ENCODE measurements at places on chromosomes 16 and 17.

GRCh38 chr17:54834086-54834485 lies 66.6 kb upstream of the TOM1L1 start:
- DNase-seq = no peak

GRCh38 chr17:34730816-34731215 lies 151.4 kb downstream of the TMEM132E start:
- DNase-seq = no peak

GRCh38 chr17:12866244-12866643 lies 76.9 kb downstream of the ARHGAP44 start:
- no peak for DNase-seq

DNA sequence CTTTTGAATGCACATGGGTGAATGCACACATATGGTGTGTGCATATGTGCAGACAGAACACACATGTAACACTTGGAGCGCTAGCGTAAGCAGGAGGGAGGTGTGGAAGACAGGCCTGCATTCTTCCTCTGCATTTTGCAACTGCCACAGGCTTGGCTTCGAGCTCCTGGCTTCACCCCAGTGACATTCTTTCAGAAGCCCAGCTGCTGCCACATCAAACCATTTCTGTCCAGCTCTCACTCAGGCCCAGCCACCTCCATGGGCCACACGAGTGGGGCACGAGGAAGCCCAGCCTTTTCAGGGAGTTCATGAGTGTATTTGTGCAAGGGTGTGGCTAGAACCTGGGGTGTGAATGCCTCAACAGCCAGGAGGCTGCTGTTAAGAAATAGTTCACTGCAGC lies 18.8 kb downstream of the LGALS3BP start:
- no peak for DNase-seq

- DNase-seq = peak; percentile 47
These were observed 562 bp downstream of the USP31 start for GRCh38 chr16:23148513-23149266.

DNA sequence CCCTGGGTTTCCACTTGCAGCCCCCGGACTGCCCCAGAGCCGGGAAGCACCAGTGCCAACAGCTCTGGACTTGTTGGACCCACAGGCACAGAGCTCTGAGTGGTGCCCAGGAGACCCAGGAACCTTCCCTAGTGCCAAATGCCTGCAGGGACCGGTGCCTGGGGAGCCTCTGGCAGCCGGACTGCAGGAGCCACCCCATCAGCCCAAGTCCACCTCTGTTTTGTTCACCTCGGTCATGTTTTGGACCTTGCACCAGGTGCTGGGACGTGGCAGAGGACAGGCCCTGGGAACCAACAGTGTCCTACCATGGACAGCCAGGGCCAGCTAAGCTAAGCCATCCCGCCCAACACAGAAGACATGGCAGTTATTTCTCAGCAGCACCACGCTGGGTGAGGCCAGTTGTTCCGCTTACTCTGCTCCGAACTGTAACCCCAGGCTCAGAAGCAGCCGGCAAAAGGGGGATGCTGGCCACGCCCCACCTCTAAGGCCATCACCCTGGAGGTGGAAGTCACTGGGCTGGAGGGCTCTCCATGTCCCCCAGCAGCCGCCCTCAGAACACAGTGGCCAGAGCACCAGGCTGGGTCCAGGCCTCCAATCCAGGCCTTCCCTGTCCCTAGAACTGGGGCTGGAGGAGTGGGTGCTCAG lies 79.8 kb downstream of the AMFR start:
- no peak for DNase-seq

DNA sequence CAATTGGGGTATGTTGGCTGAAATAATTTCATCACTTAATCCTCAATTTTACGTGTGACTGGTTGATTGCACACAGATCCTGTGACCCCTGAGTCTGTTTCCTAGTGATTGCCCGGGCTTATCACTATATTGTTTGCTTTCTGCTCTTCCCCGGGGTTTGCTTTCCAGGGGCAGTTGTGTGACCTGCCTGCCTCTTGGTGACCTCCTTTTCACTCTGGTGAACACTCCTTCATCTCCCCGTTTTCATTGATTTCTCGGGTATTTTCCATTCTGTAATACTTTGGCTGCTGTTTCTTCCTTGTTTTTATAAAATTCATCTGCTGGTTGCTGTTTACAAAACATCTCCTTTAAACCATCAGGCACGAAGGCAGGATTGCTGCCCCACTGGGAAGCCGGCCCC lies 36.0 kb downstream of the NTN1 start:
- DNase-seq = no peak

DNA sequence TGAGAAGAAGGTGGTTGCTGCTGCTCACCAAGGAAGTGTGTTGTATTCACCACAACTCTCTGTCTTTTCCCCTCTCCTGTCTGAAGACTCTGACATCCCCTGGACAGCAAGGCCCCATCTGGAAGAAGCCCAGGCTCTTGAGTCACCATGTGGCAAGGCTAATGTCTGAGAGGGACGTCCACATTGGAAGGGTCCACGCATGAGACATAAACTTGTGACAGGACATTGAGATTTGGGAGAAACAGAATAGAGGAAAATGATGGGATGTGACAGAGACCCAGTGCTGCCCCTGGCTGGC lies 176.5 kb downstream of the IRF8 start:
- no peak for DNase-seq

- DNase-seq = no peak
These were observed 117.4 kb downstream of the NLK start for GRCh38 chr17:28159924-28160323.

DNA sequence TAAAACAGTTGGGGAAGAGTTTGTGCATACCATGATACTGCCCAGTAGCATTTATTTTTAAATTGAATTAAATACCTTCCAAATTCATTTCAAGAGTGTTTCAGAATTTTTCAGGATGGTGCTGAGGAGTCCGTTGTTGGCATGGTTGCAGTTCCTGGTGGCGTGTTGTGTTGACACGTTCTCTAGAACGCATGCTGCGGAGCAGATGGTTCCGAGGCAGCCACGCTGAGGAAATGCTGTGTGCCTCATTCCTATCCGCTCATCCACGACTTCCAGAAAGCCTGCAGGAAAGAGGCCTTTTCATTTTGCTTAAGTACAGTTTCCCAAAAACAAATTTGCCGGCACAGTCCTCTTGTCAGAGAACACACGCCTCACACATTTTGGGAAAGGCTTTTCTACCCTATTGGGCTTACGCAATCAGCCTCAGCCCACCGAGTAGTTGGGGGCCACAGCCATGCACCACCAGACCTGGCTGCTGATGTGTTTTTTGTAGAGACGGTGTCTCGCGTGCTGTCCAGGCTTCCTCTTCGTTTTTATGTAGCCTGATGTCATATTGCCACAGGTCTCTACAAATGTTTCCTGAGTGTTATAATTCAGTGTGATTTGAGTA lies 32.1 kb upstream of the IL17C start:
- no peak for DNase-seq

GRCh38 chr17:82175951-82176350 lies 36.7 kb downstream of the CCDC57 start:
- no peak for DNase-seq

- no peak for DNase-seq
These were observed at the start of gene PRSS33 for GRCh38 chr16:2787406-2787805. TSS of gene PRSS33 (minus strand) at chr16:2787560. CDS start at chr16:2786547, 1,013 bp downstream.

DNA sequence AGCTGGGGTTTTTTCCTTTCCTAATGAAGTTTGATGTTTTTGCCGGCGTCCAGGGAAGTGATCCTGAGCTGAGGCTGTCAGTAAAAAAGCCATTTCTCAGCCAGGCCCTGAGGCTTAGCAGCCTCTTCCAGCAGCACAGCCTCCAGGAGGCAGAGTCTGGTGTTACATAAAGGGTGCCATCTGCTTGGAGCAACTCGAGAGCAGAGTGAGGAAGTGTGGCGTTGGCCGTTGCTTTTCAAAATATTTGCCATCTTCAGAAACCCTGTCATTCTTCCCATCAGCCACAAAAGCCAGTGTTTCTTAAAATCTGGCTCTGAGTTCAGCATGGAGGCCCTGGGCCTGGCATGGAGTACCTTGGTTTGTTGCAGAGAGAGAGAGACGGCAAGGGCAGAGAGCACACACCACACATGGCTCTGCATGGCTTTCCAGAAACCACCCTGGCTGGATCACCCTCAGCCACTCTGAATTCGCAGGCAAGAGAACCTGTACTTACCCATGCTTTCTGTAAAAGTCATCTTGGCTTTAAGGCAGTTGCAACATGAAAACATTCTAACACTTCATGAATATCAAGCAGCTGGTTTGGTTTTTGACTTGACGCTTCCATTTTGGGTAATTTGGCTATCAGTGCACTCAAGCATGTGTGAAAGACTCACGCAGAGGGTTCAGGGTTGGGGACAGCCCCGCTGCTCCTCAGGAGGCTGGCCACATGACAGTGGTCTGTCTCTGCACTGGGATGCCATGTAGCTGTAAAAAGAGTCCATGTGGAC lies 21.0 kb downstream of the PMM2 start:
- no peak for DNase-seq

Measured in stimulated activated CD4-positive, alpha-beta T cell treated with anti-CD3 and anti-CD28 coated beads, Interleukin-15, amount 100 ng/mL, for 1 hour (primary cell).